NCI-H748 treated with DMSO at 0.1 percent for 48 hours (cell line): ENCODE measurements at places on chromosomes 6 and 20.

GRCh38 chr6:72950114-72950860, 275.0 kb downstream of the KHDC1L start:
- DNase-seq = no peak

DNA sequence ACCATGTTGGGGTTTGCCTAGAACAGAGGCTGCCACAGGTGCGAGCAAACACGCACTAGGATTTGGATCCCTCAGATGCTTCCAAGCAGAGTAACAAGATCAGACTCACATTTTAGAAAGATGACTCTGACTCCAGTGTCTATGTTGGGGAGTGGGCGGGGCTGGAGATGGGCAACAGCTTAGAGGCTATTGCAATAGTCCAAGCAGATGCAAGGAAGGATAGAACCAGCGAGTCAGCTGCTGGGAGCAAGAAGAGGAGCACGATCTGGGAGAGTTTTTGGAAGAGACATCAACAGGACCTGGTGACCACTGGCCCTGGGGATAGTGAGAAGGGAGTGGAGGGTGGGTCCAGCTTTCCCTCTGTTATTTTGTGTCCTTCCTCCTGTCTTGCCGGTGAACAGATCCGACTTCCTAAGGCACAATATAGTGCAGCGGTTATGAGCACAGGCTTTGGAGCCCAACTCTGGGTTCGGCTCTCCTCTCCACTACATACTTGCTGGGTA, 52.7 kb downstream of the FGD2 start:
- no peak for DNase-seq

DNA sequence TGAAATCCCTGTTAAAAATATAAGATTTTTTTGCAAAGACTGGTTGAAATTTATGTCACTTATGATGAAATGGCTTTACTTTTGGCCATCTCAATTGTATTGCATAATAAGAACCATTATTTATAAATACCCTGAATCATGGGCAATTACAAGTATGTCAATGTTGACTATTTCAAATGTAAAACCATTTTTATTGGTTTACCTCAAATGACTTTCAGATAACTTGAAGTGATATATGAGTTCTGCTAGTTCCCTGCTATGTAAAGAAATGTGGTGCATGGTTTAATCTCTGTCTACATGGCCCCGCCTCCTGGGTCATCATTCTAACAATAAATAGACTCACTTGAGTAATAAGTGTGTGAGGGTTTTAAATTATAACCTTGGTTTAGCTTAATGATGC, 275.6 kb upstream of the PREP start:
- DNase-seq = no peak

DNA sequence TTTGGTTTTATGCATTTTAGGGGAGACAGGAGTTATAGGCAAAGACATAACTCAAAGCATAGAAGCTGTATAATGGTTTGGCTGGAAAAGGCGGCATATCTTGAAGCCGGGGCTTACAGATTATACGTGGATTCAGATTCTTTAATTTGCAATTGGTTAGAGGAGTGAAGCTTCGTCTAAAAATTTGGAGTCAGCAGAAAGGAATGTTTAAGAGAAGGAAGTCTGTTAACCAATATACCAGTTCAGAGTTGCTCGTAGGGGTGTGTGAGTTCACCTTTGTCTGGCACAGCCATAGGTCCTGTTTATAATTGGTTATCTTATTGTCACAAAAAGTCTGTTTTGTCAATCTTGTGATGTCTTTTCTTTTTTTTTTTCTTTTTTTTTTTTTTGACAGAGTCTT, 8.9 kb downstream of the ARHGAP40 start:
- DNase-seq = no peak

DNA sequence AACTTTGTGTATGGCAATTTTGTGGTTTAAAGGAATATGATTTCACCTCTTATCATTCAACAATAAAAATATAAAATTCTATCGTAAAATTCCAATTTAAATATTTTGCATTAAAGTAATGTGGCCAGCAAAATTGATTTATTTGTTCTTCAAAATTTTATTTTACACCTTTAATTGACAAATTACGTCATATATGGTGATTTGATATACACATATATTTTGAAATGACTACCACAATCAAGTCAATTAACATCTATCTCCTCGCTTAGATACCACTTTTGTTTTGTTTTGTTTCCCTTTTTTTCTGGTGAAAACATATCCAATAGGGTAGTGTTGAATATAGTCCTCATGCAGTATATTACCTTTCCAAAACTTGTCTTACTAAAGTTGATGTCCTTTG, 467.6 kb upstream of the HS3ST5 start:
- no peak for DNase-seq

DNA sequence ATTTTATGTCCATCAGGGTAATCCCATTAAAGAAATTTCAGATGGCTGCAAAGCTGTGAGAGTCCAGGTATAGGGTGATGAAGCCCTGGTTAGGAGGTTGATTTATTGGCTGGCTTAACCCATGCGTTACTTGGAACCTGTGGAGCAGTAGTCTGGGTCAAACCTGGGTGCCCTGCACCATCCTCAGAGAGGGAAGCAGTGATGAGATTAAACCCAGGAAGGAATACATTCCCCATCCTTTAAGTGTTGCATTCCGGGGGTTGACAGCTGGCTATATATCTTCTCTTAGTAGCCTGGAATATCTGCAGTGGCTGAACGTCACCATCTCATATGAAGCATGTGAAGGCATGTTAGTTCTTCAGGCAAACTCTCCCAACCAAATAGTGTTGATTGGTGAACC, 44.9 kb upstream of the JAG1 start:
- no peak for DNase-seq

DNA sequence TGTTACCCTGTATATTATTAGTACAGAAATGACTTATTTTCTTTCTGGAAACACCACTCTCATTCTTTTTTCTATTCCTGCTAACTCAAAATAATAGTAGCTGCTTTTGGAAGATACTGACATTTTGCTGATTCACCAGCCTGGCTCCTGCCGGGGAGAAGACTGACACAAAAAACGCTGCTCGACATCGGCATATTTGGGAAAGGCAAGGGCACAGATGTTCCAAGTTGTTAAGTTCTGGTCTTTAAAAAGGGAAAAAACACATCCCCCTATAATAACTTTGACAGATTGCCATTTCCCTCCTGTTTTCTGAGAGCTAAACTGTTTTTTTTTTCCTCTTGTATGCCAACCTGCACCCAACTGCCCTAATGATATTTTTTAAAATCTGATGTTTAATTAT, 55.4 kb downstream of the CTNNBL1 start:
- DNase-seq = no peak

DNA sequence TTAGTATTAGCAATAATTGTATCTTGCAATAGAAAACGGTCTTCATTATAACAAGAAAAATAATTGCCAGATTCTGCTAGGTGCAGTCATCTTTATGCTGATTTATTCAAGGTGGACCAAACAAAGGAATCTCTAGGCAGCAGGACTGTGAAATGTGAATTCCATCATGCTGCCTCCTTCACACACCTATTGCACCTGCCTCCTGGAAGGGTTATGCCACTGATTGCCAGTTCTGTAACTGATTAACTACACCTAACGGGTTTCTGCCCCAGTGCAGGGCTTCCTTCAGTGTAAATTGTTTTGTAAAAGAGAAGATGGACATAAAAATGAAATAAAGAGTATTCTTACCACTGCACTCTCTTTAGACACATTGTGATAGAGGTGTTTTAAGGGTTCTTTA, 96.1 kb downstream of the FOXO3 start:
- no peak for DNase-seq

GRCh38 chr20:15921930-15922329, 651.3 kb downstream of the KIF16B start:
- no peak for DNase-seq

DNA sequence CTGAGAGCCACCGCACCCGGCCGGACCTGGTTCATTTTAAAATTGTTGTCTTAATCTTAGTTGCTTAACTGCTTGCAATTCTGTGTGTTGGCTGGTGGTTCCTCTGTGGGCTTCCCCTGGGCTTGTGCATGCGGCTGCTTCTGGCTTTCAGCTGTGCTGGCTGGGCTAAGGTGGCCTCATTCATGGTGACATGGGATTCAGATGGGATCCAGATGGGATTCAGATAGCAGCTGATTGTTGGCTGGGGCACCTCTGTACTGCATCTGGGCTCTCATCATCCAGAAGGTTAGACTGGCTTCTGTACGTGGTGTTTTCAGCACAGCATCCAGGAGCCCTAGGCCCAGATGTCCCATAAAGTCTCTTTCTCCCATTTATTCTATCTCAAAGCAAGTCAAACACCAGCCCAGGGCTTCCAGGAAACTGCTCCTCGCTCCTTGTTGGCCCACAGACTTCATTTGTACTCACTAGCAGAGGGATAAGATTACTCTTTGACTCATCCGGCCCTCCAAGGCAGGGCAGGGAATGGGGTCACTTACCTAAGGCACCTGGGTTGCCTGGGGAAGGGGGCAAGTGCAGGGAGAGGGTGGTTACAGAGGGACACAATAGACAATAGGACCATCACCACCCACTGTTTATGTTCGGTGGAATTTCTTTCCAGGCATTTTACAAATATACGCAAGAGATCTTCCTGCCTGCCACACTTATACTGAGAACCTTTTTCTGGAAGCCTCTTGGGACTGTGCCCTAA, 10.2 kb upstream of the PEDS1 start:
- DNase-seq = no peak

GRCh38 chr6:152220786-152221185, 413.3 kb downstream of the ESR1 start:
- no peak for DNase-seq
